ENCODE measurements at places on chromosomes 4 and X.

- no peak overlapping the region for H3K27ac ChIP-seq
- no peak overlapping the region for H3K4me3 ChIP-seq
- no peaks in the 10 kb centered on the region for H3K27me3 ChIP-seq
- no peaks in the 10 kb centered on the region for H3K4me1 ChIP-seq
- H3K36me3 ChIP-seq: no peaks in the 10 kb centered on the region
- DNase-seq: no peak
Observed at GRCh38 chr4:89077761-89078160, 20.8 kb upstream of the FAM13A start.

DNA sequence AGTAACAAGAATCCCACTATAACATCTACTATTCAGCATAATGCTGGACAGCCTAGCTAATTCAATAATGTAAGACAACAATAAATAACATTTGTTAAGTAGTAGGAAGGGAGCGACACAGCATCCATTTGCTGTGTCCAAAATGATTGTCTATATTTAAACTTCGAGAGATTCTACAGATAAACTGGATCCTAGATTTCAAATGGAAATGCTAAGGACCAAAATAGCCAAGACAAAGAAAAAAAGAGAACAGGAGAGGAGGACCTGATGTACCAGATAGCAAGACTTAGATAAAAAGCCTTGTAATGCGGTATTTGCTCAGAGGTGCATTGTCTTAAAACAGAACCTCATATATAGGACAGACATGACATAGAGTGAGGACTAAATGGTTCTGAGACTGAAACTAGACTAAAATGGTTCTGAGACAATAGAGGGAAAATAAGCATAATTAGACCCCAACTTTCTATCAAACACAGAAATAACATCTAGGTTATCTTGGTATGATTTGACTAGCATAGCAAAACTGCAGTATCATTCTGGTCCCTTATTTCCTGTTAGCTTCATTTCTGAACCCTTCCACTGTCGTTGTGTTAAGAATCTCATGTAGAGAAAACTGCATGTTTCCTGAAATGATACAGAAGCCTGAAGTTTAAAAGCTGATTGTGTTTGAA, 3.8 kb downstream of the HPGDS start:
- H3K36me3 ChIP-seq: no peaks in the 10 kb centered on the region
- no peak overlapping the region for H3K27ac ChIP-seq
- H3K4me3 ChIP-seq: no peak overlapping the region
- H3K4me1 ChIP-seq: no peaks in the 10 kb centered on the region
- no peak for DNase-seq

DNA sequence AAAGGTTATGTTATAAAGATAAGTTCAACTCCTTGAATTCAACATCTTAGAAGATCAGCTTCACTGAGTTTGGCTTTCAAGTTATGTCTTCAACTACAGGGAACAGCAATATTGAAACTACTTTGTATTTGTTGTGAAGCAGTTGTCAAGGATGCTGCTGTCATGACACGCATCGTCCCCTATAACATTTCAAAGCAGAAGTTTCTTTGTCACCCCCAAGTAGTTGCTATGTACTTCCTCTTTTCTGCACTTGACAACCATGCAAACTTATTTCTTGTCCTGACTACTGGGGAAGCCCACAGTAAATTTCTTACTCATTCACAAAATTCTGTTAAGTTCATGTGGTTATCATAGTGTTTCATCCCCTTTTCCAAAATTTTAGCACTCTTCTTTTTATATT, 14.3 kb downstream of the ANTXR2 start:
- H3K27ac ChIP-seq: no peak overlapping the region
- no peak for DNase-seq
- no peaks in the 10 kb centered on the region for H3K36me3 ChIP-seq
- no peaks in the 10 kb centered on the region for H3K27me3 ChIP-seq
- H3K4me1 ChIP-seq: no peaks in the 10 kb centered on the region

- no peak overlapping the region for H3K4me3 ChIP-seq
- no peak for DNase-seq
- H3K27me3 ChIP-seq: no peaks in the 10 kb centered on the region
- no peaks in the 10 kb centered on the region for H3K4me1 ChIP-seq
Observed at GRCh38 chrX:141258080-141258479, 15.8 kb upstream of the SPANXC start.

GRCh38 chr4:54941994-54942552, 183.3 kb downstream of the KDR start:
- H3K27ac ChIP-seq: no peak overlapping the region
- H3K36me3 ChIP-seq: no peaks in the 10 kb centered on the region
- H3K4me1 ChIP-seq: no peaks in the 10 kb centered on the region
- DNase-seq: peak; percentile 65
- no peaks in the 10 kb centered on the region for H3K27me3 ChIP-seq

GRCh38 chrX:75118296-75118695, 37.8 kb downstream of the ABCB7 start:
- H3K27me3 ChIP-seq: no peaks in the 10 kb centered on the region
- DNase-seq: no peak
- H3K4me3 ChIP-seq: no peak overlapping the region
- H3K36me3 ChIP-seq: no peaks in the 10 kb centered on the region
